Mucosa of descending colon (tissue), 3 donors: ENCODE measurements at places on chromosomes 7 and 10.

DNA sequence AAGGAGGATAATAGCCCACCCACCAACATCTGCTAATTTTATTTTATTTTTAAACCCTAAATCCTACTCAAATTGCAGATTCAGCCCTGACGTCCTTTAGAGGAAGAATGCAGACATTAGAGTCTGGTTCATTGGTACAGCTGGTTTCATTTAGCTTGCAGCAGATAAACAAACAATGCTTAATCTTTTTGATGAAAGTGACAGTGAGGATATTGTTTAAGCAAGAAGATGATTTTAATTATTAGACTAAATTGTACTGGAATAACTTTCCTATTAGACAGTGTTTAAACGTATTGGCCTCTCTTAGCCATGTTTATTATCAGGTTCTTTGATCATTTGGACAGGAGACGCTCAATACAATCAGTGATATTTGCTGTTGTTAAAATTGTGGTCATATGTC lies 164.8 kb downstream of the CDK14 start:
- DNase-seq = no peak

- DNase-seq = no peak
Measured at GRCh38 chr7:54643064-54643463, 100.9 kb downstream of the VSTM2A start.

DNA sequence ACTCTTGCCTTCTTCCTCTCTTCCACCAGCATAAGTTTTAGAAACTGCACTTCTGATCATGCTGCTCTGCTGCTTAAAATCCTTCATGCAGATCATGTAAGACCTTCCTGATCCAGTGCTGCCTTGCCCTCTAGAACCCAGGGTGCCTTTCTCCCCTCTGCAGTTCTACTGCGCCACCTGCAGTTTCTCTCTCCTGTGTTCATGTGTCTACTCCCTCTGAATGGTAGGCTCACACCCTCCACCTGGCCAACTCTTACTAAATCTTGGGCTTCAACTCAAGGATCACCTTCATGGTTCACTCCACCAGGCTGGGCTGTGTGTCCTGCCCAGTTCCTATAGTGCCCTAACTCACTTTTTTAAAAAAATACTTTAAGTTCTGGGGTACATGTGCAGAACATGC lies 174.6 kb upstream of the ITGB1 start:
- DNase-seq = no peak

GRCh38 chr7:147539685-147540084 lies 1050.9 kb upstream of the C7orf33 start:
- no peak for DNase-seq
